ENCODE measurements at places on chromosomes 16 and 17.
A peak's percentile ranks its signal among the peaks of the same experiment; 100 is the strongest.

- no peak for DNase-seq
These were observed at the start of gene CD79B for GRCh38 chr17:63931981-63932561. CD79B (minus strand) TSS chr17:63932331; CDS start chr17:63932261, 70 bp downstream.

DNA sequence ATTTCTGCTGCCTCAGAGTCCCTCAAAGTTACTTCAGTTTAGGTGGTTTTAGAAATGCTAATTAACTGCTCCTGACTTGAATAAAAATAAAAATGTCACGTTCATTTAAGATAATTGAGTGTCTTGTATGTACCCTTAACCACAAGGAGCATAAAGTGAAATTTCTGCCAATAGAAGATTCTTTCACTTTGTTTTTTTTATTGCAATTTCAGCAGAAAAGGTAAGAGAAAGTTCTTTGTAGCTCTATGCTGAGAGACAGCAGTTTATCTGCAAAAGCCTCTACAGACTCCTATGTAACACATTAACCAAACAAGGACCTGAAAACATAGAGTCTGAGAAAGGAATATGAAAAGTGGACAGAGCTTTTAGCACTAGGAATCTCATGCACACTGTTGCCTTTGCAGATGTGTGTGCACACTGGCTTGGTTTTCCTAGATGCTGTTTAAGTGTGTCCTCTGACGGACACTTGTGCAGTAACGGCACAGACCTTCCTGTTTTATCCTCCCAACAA lies 11.6 kb downstream of the ARHGAP44 start:
- DNase-seq, result no peak

DNA sequence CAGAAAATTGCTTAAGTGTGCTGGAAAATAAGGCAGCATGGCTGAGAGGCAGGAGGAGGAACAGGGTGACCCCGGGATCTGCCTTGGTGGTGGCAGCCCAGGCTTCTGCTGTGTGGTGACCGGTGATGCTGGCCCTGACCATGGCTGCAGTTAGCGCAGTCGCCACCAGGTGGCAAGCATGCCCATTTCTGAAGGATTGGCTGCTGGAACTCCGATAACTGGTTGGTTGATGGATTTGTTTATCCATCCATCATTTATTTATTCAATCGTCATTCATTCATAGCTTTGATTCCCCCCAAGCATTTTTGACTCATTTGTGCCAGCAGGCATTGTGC lies 29.1 kb upstream of the ITGA3 start:
- DNase-seq, result peak; percentile 76

DNA sequence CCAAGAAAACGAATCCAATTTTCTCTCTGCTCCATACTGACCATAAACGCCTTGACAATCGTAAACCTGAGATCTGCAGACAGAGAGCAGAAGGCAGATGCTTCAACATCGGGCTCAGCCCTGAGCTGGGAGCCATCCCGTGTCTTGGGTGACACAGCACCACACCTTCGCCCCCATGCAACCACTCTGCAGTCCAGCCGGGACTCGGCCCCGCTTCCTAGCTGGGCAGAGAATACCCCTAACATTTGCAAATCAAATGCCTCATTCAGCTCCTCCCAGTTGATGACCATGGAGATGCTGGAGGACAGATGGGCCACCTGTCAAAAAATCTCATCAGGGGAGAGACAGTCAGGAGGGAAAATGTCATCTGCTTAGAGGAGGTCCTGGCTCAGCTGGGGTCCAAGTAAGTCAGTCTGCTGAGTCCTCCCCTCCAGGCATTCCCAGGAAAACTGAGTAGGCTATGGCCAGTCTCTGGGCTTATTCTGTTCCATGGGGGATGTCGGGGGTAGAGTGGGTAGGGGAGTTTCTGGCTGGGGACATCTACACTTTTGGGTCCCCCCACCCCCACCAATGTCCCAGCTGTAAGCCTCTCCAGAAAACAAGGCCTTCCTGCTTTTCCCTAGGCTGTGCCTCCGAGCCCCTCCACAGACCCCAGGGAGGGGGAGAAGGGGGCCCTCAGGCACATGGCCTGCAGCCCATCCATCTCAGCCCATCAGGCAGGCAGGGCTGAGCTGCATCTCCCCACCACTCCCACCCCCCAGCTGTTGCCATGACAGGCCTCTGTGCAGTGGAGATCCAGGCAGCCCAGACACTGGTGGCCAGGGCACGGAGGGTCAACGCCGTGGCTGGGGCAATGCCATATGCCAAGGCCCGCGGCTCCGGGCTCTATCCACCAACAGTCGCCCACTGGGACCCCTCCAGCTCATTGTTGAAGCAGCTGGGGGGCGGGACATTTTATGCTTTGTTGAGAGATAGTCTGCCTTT lies 158.6 kb downstream of the AXIN2 start:
- no peak for DNase-seq

DNA sequence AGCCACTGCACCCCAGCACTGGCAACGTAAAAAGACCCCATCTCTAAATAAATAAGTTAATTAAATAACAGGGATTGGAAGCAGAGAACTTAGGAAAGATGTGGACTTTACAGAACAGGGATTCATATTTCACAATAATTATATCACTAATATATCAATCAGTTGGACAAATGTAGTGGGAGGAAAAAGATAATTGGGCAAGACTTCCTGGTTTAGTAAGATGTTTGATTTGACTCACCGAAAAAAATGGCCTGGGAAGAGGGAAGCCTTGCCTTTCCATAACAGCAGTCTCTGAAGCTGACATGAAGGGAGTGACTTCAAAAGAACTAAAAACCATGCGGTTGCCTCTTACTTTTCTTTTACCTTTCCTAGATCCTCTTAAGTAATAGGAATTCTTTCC lies 15.2 kb upstream of the C17orf78 start:
- no peak for DNase-seq

GRCh38 chr16:65117811-65118448 lies 3.9 kb downstream of the CDH11 start:
- DNase-seq, result peak; percentile 88

- DNase-seq, result no peak
These were observed 5.5 kb downstream of the OR1F1 start for GRCh38 chr16:3193221-3194212.

DNA sequence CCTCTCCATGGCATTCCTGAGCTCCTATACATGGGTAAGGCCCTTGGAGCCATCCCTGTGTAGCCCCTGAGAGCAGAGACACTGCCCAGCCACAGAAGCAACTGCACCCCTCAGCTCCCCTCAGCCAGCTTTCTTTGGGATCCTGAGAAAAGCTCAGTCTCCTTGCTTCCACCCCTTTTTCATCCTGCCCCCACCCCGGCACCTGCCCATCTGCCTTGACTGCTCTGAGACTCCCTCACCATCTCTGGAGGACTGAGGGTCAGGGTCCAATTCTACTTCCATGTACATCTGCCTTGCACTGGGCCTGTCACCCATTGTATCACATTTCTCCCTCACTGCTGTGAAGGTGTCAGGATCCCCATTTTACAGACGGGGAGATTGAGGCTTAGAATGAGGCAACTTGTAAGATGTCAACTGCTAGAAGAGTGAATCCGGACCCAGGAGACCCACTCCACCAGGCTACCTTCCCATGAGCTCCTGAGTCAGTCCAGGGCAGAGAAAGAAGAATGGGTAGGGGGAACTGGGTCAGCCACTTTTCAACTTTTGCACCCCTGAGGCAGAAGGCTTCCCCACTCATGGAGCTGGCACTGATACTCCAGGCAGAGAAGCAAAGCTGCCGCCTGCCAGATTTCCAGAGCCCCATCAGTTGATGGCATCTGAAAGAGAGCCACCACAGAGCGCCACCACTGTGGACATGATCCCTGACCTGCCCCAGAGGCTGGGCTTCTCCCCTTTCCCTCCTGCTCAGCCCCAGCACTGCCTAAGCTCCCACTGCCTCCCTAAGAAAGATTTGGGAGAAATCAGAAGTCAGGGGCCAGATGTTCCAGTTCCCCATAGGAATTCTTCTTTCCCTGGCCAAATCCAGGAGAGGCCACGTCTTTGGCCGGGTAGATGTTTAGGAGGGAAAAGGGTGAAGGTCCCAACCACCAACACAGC lies 135.4 kb downstream of the TMEM132E start:
- no peak for DNase-seq

- no peak for DNase-seq
These were observed 1.8 kb upstream of the NUBP1 start for GRCh38 chr16:10741844-10742243.

- DNase-seq, result no peak
These were observed 13.2 kb downstream of the MAF start for GRCh38 chr16:79587296-79587695.

DNA sequence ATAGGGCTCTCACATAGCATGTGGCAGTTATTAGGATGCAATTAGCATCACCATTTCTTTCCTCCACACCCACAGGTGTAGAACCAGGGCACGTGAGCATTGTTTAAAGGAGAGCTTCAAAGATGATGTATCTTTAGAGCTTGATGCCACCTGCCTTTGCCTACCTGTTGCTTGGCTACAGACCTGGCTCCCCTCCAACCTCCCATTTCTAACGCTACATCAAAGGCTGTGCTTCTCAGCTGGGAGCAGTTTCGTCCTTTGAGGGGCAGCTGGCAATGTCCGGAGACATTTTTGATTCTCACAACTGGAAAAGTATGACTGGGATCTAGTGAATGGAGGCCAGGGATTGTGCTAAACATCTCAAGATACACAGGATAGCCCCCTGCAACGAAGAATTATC lies 78.5 kb upstream of the CLEC3A start:
- no peak for DNase-seq

DNA sequence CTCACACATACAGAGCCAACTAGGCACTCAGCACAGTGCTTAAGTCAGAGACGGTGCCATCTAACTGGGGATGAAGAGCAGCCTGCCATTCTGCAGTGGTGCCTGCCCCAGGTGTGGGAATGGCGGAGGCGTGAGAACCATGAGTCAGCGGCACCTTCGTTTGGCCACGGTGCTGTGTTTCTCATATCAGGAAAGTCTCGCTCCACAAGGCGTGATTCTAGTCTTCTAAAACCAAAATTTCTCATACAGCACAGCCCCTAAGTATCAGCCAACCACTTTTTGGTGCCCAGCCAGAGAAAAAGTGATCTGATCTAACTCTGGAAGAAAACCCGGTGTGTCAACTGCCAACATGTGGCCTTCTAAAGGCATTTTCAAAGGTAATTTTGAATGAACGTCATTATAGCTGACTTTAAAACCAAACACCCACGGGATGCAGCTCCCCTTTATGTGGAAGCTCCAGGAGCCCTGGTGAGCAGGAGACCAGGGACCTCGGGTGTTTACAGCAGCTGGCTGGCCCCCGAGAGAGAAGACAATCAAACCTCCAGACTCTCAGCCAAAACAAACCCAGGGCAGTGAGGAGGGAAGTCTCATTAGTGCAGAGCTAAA lies 54.6 kb downstream of the ABCC12 start:
- DNase-seq, result no peak

- DNase-seq, result no peak
These were observed 5.3 kb downstream of the CA7 start for GRCh38 chr16:66849549-66849948.

DNA sequence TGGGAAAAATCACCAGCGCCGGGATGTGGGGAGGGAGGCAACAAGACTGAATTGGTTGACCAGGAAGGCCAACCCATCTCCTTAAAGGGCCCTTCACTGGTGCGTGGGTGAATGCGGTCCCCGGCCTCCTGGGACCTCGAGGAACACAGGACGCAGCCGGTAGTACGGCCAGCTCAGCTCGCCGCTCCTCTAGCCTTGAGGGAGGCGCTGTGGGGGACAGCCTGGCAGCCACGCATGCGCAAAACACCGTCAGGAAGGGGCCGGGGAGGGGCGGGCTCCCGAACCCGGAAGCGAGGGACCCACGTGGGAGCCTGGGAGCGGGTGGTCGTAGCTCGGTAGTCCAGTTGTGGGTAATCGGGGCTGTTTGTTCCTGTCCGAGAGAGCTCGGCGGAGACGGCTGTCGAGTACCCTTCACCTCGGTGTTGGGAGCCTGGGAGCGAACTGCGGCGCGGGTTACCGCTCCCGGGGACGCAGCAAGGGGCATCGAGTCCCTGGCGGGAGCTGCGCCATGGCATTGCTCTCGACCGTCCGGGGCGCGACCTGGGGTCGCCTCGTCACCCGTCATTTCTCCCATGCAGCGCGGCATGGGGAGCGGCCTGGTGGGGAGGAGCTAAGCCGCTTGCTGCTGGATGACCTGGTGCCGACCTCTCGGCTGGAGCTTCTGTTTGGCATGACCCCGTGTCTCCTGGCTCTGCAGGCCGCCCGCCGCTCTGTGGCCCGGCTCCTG lies at the start of gene MRM1:
Gene MRM1 (plus strand): TSS at position 281 of the 727 bp plus-strand sequence. CDS start 228 bp downstream, at position 509.
- peak; percentile 87 for DNase-seq

- peak; percentile 89 for DNase-seq
These were observed 7.5 kb downstream of the LDHD start for GRCh38 chr16:75108792-75109731.

GRCh38 chr17:39739885-39740356 lies 2.2 kb downstream of the GRB7 start:
- peak; percentile 44 for DNase-seq
